ENCODE measurements at places on chromosomes 2 and 18.

- no peak for DNase-seq
Measured at GRCh38 chr2:156622491-156622890, 186.3 kb downstream of the GPD2 start.

DNA sequence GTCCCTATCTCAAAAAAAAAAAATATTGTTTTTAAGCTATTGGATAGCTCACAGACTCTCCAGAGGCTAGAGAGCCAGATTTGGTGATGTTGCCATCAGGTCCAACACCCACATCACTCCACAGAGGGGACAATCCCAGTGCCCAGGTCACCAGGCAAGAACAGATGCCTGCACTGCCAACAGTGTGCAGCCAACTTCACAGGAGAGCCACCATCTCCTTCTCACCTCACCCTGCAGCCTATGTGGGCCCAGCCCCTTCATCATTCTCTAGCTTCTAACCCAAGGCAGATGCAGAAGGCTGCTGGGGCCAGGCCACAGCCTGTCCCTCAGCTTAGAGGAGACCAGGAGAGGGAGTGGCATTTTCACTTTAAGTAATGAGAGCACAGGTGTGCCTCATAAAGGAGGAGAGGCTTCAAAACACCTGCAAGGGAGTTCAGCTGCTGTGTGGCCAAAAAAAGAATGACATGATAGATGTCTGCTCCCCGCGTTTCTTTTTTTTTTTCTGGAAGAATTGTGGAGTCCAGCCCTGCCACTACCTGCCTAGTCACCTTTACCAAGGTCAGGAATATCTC, 98.0 kb upstream of the ZSWIM2 start:
- no peak for DNase-seq

DNA sequence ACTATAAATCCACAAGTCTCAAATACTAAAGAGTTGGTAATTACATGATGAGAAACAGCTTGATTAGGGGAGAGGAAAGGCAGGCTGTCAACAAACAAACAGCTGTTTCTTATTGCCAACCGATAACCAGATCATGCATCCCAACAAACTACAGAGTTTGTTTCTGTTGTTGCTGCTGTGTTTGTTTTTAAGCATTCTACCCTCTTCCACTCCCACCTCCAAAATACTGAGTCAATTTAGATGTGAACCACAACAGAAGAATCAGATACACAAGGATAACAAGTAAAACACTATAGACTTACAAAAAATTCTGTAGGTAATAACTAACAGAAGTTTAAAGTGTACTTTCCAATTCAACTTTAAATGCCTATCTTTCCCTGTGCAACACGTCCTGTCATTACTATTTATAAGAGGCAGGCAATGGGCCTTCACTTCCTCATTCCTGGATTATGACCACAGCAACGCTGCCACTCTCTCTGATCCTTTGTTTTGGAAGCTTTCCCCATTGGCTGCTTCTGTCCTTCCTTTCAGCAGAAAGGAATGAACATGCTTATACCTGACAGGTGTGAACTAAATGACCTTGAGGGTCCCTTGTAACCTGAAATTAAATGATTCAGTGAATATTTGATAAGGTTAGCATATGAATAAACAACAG, 152.0 kb downstream of the SRBD1 start:
- DNase-seq, result peak; percentile 83

GRCh38 chr18:77058290-77058835, 74.2 kb downstream of the MBP start:
- DNase-seq, result no peak

DNA sequence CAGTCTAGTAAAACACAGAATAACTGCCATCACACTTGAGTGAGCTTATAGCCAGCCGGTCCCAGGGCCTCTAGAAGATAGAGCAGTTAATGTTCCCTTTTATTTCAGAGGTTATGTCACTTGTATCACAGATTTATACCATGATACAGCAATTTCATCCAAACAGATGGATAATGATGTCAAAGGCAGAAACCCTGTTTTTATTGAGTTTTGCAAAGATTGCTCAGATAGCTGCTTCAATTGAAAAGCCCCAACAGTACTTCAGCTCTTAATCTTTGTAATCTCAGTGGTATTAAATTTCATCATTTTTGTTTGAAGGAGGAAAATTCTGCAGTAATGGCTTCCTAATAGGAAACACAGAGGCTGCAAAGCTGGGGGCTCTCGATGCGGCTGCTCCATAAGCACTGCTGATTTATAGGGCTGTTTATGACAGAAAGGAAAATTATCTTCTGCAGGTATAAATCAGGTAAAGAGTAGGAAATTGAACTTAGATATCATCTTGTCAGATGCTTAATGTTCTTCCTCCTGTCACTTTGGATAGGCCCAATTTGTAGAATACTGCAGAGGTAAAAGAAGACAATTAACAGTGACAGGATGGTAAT, 112.3 kb downstream of the LNPK start:
- no peak for DNase-seq

- DNase-seq, result peak; percentile 68
Measured at GRCh38 chr2:199440118-199440517, 17.6 kb downstream of the SATB2 start.

DNA sequence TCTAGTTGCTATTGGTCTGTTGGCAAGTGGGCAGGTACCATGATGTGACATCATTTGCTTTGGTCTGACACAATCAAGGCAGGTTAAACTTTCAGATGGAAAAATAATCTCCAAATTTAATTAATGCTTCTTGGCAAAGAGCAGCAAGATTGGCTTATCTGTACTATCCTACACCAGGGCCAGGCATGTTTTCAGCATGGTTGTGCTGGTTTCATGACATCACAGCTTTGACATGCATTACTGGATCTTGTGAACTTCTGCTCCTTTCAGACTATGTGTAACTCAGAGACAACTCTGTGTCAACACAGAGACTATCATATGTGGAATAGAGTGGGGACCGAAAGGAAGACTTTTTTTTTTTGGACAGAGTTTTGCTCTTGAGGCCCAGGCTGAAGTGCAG, 520.5 kb downstream of the TDRD15 start:
- no peak for DNase-seq

- no peak for DNase-seq
Measured at GRCh38 chr2:63675026-63675425, 86.3 kb downstream of the MDH1 start.
